Mesenteric fat pad (tissue), 1 donor: ENCODE measurements at places on chromosomes 13 and 19. TPM values are rescaled to one million over a fixed set of nuclear protein-coding genes. Genes with fewer than 3 reads are reported as not detected.

DNA sequence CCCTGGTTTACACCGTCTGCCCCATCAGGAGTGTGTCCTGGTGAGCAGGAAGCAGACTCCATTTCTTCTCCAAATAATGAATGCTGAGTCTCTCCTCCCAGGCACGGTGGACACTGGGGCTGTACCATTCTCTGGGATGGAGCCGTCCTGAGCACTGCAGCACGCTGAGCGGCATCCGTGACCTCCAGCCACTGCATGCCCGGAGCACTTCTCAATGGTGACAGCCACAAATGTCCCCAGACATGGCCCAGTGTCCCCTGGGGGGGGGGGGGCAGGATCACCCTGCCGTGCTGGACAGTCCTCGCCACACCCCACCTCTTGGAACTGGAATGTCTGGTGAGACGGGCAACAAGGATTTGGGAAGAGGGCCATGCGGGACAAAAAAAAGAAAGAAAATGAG, 37.4 kb downstream of the GNG7 start:
- DNase-seq: no peak

- DNase-seq: peak; percentile 98
Measured at GRCh38 chr19:892894-893689, at the start of the genes MED16 and RNU6-9. MED16 (minus strand) TSS chr19:893187; CDS start chr19:891131, 2,056 bp downstream. RNU6-9 (plus strand) TSS chr19:893484.

S1PR2 gene
- total RNA-seq: 13.3 TPM

NLRP4 gene
- total RNA-seq: not detected

GRCh38 chr19:47699360-47699917, 13.8 kb upstream of the EHD2 start:
- no peak for DNase-seq
